ENCODE measurements at places on chromosomes 1 and 21. TPM values are rescaled to one million over a fixed set of nuclear protein-coding genes. Genes with fewer than 3 reads are reported as not detected.

PDC gene
- total RNA-seq: not detected

ZSWIM5 gene
- 4.5 TPM for total RNA-seq

C8B gene
- not detected for total RNA-seq

LCE1F gene
- not detected for total RNA-seq

ACBD3 gene
- 54.4 TPM for total RNA-seq

CD84 gene
- total RNA-seq: 9.8 TPM

DNM3 gene
- total RNA-seq: 5.1 TPM

KLHL17 gene
- total RNA-seq: 10.0 TPM

SMAP2 gene
- 64.2 TPM for total RNA-seq

KRTAP21-1 gene
- total RNA-seq: not detected

PGLYRP4 gene
- not detected for total RNA-seq

CCDC185 gene
- not detected for total RNA-seq

CR2 gene
- 0.29 TPM for total RNA-seq

UBE2U gene
- total RNA-seq: not detected

DCST1 gene
- total RNA-seq: 0.16 TPM

TMEM81 gene
- 2.5 TPM for total RNA-seq

C1orf87 gene
- not detected for total RNA-seq

ABCA4 gene
- 0.16 TPM for total RNA-seq

EIF2D gene
- 70.1 TPM for total RNA-seq

ZMYND12 gene
- total RNA-seq: 1.3 TPM

RNASEL gene
- total RNA-seq: 10.7 TPM

CHAF1B gene
- 0.64 TPM for total RNA-seq

TRAF3IP3 gene
- total RNA-seq: 4.6 TPM

OR6K3 gene
- total RNA-seq: not detected

NBPF4 gene
- not detected for total RNA-seq

IL10 gene
- 0.98 TPM for total RNA-seq

HPDL gene
- not detected for total RNA-seq

TEDDM1 gene
- total RNA-seq: not detected

KRTAP13-2 gene
- not detected for total RNA-seq

CD34 gene
- 80.6 TPM for total RNA-seq

PLEKHN1 gene
- 1.6 TPM for total RNA-seq

NR1I3 gene
- not detected for total RNA-seq

HMCN1 gene
- 18.4 TPM for total RNA-seq

KLF18 gene
- not detected for total RNA-seq

TFF2 gene
- not detected for total RNA-seq

CD2 gene
- total RNA-seq: 3.9 TPM

TTLL7 gene
- total RNA-seq: 15.1 TPM

BMP8B gene
- 0.48 TPM for total RNA-seq

AZIN2 gene
- total RNA-seq: 11.8 TPM

GJA8 gene
- not detected for total RNA-seq

TDRD10 gene
- 2.9 TPM for total RNA-seq

LINGO4 gene
- 0.88 TPM for total RNA-seq

NIBAN1 gene
- total RNA-seq: 11.7 TPM

CCDC27 gene
- total RNA-seq: not detected

SLC30A10 gene
- not detected for total RNA-seq

TNFRSF18 gene
- 5.9 TPM for total RNA-seq

REN gene
- not detected for total RNA-seq

PHGDH gene
- 17.7 TPM for total RNA-seq

TEX50 gene
- not detected for total RNA-seq

IVL gene
- not detected for total RNA-seq

PALMD gene
- 96.7 TPM for total RNA-seq

OPRD1 gene
- total RNA-seq: not detected

LRIG2 gene
- total RNA-seq: 24.3 TPM

PGBD5 gene
- total RNA-seq: 0.48 TPM

C4BPA gene
- total RNA-seq: not detected

All from breast epithelium (tissue), 4 donors.